IPS-NIHi11 (cell line): ENCODE measurements at places on chromosomes 11 and 22.

DNA sequence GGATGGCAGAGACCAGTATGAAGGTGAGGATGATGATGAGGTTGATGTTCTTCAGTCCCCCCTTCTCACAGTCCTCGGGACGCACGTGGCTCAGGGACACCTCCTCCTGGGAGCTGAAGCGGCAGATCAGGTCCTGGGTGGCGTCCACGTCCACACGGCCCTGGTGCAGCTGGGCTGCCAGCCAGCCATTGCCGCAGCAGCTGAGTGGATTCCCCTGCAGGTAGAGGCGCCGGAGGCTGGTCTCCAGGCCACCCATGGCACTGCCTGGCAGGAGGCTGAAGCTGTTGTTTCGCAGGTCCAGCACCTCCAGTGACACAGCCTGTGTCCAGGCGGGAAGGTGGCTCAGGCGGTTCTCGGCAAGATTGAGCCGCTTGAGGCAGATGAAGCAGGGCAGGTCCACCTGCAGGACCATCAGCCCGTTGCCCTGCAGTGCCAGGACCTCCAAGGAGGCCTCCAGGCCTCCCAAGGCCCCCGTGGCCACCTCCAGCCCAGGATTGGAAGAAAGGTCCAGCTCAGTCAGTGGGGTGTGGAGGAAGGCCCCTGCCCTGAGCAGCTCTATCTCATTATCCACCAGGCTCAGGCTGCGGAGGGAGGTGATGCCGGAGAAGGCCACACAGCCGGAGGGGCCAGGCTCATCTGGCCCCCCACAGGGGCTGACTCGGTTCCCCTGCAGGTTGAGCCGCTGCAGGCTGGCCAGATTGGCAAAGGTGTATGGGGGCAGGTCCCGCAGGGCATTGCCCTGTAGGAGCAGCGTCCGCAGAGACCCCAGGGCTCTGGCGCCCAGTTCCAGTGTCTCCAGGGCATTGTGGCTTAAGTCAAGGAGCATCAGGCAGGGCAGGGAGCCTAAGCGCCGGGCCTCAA is 10.6 kb downstream of the LRRC32 start:
- no peak for DNase-seq

GRCh38 chr11:116618461-116618860 is 154.3 kb downstream of the BUD13 start:
- no peak for DNase-seq

- DNase-seq, result no peak
Observed at GRCh38 chr11:106021181-106021966, 666 bp downstream of the MSANTD4 start.

DNA sequence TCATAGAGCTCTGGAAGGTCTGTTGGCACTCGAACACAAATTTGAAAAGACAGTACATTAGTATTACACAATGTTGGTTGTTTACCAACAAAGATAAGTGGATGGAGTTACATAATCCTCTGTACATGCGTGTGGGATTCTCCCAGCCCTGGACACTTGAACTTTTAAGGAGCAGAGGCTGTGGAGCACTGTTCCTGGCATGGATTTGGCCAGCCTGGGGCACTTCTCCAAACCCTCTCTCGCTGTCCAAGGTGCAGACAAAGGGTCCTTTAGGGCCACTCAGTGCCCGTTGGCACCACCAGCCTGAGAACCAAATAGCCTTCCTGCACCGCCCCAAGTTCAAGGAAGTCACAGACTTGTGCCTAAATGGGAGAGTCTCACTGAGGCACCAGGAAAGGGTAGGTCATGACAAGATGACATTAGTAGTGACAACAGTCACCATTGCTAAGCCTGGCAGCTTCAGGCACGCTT is 1.6 kb upstream of the ANO1 start:
- DNase-seq, result no peak

DNA sequence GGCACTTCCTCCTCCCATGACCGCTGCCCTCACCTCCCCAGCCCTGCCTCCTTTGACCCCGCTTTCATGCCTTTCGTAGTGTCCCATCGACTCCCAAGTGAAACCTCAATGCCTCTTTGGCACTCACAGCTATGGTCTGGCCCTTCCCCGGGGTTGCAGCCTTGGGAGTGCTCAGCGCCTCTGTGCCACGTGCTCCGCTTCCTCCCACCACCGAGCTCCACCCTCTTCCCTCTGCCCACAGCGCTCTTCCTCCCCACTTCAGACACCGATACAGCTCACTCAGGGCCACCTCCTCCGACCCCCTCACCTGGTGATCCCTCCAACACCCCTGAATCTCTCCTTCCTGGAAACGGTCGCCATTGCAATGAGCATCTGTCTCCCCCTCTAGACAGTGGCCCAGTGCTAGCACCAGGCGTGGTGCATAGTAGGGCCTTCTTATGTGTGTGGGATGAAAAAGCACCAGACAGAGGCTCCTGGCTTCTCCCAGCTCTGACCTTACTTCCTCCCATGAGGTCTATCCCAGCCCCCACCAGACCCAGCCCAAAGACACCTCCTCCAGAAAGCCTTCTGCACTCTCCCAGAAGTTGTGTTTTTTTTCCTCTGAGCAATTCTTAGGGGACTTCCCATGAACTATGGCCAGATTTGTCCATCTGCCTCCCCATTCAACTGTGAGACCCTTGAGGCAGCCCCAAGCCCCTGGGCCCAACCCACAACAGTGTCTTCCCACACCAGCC is 16.4 kb upstream of the SCGB1A1 start:
- no peak for DNase-seq

GRCh38 chr11:1351278-1351937 is 38.3 kb upstream of the BRSK2 start:
- no peak for DNase-seq

DNA sequence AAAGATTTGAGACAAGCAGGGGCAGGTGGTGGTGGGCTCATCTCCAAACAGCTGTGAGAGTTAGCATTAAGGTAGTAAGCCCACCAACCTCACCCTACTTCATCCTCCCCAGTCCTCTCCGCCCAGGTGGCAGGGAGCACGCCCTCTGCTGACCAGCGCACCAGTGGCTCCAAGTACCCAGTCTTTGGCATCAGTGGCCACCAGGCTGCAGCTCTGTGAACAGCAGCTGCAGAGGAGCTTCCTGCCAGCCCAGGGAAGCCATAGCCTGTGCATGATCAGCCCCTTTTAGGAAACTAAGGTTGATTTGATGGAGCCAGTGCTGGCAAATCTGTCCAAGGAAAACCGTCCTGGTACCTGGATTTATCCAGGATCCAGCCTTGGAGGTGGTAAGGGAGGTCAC is 21.7 kb downstream of the CAVIN3 start:
- peak; percentile 73 for DNase-seq
